ENCODE measurements at places on chromosomes 1 and 21.

DNA sequence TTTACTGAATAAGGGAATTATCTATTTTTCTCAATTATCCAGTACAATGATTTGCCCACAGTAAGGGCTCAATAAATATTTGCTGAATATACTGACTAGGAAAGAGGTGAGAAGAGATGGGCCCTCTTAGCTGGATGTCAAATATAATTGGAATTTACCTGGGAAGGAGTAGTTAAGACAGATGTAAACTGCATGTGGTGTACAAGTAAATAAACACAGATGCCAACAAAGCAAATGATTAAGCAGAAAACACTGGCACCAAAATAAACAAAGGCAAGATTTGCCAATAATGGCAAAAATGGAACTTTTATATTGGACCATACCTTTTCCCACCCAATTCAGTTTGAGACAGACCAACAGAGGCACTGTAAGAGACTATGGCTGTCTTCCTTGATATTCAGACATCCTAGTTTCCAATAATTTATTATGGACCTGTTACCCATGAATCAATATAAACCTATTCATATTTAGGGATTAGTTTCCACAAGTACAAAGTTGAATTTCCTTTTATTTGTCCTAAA lies 7.4 kb downstream of the PNRC2 start:
- no peak for ATAC-seq

DNA sequence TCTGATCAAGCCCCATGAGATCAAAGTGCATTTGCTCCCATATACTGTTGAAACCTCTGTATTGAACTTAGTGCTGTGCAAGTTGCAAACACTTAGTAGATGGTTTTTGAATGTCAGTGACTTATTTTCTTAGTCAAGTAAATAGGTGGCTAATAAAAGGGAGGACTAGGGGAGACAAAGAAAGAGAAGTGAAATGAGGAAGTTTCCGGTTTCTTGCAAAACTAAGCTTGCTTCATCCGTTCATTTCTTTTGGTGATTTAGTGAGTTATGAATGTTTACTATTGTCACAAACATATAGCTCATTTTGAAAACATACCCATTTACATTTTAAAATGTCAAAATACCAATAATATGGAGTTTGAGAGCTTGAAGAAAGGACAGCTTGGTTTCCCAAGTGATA lies 23.0 kb downstream of the ADAMTS5 start:
- no peak for ATAC-seq

DNA sequence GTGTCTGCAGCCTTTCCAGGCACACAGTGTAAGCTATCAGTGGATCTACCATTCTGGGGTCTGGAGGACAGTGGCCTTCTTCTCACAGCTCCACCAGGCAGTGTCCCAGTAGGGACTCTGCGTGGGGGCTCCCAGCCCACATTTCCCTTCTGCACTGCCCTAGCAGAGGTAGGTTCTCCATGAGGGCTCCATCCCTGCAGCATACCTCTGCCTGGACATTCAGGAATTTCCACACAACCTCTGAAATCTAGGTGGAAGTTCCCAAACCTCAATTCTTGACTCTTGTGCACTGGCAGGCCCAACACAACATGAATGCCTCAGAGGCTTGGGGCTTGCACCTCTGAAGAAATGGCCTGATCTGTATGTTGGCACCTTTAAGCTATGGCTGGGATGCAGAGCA lies 6.8 kb downstream of the CRYZ start:
- no peak for ATAC-seq

DNA sequence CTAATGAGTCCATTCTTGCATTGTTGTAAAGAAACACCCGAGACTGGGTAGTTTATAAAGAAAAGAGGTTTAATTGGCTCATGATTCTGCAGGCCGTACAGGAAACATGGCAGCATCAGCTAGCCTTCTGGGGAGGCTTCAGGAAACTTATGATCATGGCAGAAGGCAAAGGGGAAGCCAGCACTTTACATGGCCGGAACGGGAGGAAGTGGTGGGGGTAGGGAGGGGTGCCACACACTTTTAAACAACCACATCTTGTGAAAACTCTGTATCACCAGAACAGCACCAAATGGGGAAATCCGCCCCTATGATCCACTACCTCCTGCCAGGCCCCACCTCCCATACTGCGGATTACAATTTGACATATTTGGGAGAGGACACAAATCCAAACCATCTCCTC lies 43.9 kb downstream of the NOS1AP start:
- ATAC-seq = no peak

GRCh38 chr1:1115136-1115785 lies 628 bp downstream of the C1orf159 start:
- no peak for ATAC-seq

- no peak for ATAC-seq
Observed at GRCh38 chr1:228872080-228872479, 136.8 kb downstream of the RHOU start.

- peak; percentile 98 for ATAC-seq
Observed at GRCh38 chr1:241677201-241677600, 25.1 kb downstream of the WDR64 start.

GRCh38 chr1:239456788-239457187 lies 70.4 kb downstream of the CHRM3 start:
- ATAC-seq = no peak

- no peak for ATAC-seq
Observed at GRCh38 chr1:64733581-64734286, 11.1 kb upstream of the RAVER2 start.

DNA sequence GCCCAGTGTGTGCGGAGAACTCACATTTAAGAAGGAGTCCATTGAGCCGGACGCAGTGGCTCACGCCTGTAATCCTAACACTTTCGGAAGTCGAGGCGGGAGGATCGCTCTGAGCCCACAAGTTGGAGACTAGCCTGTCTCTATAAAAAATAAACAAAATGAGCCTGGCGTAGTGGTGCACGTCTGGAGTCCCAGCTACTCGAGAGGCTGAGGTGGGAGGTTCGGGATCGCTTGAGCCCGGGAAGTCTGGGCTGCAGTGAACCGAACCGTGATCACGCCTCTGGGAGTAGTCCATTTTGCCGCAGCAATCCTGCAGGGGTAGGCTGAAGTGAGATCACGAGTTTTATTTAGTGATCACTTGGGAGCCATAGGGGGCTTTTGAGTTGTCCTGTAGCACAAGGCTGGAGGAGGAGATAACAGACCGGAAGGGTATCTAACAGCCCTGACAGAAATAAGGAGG lies 497 bp upstream of the FUCA1 start:
- no peak for ATAC-seq

DNA sequence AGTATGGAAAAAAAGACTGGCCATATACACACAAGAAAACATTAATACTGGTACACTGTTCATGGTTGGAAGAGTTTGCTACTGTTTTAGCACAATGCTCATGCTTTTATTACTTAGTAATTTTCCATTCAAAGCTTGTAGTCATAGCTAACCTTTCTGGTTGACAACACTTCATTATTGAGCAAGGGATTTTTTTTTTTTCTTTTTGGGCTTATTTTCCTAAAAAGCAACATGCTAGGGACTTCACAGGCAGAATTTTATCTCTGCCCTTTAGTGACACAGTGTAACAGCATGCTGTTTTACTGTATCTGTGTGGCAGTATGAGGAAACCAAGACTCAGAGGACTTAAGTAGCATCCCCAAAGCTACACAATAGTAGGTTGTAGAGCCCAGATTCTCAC lies 58.5 kb downstream of the FGGY start:
- peak; percentile 43 for ATAC-seq

GRCh38 chr1:18895317-18895716 lies 7.0 kb downstream of the ALDH4A1 start:
- no peak for ATAC-seq

DNA sequence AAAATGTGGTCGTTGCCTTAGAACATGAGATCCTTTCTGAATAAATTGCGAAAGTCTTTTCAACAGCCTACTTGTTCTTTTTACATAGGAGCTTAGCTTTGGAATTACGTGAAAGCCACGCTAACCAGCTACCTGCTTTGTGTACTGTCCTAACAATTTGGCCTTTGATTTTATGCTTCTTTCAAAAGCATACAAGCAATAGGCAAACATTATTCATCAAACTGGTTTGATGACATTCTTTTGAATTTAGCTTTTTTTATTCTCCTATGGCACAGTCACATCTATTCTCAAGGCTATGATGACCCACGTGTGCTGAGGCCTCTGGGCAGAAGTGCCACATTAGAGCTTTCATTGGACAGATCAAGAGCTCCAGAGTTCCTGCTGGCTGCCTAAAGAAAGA lies 178.0 kb upstream of the DPT start:
- ATAC-seq = no peak

- peak; percentile 87 for ATAC-seq
Observed at GRCh38 chr1:179141592-179142251, 59.9 kb downstream of the TOR3A start.

GRCh38 chr21:43653626-43654025 lies 5.7 kb downstream of the HSF2BP start:
- no peak for ATAC-seq

Measured in activated CD4-positive, CD25-positive, alpha-beta regulatory T cell treated with anti-CD3 and anti-CD28 coated beads, Interleukin-2, amount 50 U/mL, for 24 hours (primary cell).